SJCRH30 (cell line): ENCODE measurements at places on chromosomes 7 and 10.

- no peak for DNase-seq
These were observed 115.0 kb downstream of the SND1 start for GRCh38 chr7:127766831-127767459.

DNA sequence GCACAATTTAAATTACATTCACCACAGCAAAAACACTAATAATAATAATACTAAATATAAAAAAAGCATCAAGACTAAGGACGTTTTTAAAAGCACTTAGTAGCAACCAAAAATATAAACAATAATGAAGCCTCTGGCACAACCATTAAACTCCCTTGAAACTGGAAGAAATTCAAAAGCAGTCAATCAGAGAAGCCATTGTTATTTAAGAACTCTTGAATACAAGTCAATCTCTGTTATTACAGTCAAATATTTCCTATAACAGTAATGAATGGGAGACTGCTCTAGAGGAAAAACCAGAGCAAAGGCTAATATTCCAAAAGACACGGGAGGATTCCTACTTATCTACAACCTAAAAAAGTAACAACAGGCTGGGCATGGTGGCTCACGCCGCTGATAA is 164.2 kb downstream of the KMT2E start:
- no peak for DNase-seq

GRCh38 chr7:133664528-133664927 is 411.6 kb downstream of the EXOC4 start:
- no peak for DNase-seq

- no peak for DNase-seq
These were observed 119.0 kb downstream of the C7orf25 start for GRCh38 chr7:42792841-42793240.

- no peak for DNase-seq
These were observed 92.2 kb upstream of the ZPBP start for GRCh38 chr7:50185208-50185607.

DNA sequence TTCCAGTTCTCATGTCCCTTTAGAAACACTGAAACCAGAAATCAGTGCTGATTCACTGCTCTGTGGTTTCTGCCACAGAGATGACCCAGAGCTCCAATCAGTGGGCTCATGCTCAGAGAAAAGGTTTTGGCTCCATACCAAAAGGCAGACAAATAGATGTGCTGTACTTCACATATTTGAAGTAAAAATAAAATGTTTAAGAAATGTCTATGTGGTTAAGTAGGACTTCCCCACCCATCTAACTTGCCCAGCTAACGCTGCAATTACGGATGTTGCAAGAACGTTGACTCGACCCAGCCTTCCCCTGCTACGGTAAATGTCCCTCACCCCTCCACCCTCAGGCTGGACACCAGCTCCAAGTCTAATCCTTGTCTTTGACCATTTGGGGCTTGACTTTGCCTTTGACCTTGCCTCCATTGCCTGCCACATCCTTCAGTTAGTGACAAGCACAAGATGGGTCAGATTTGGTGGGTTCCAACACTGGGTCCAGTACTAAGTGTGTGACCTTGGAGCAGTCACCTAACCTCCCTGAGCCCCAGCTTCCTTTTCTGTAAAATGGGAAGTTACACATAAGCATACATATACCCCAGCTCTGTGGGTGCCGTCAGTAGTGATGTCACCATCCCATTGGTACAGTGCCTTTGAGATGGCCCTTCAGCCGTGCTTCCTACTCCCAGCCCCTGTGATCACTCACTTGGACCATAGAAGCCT is 95.8 kb downstream of the CHST15 start:
- DNase-seq = no peak

- DNase-seq = no peak
These were observed 64.4 kb upstream of the NME8 start for GRCh38 chr7:37784015-37784414.

- no peak for DNase-seq
These were observed 78.5 kb downstream of the APBB1IP start for GRCh38 chr10:26516540-26517101.

- no peak for DNase-seq
These were observed 104.6 kb upstream of the DNAJB12 start for GRCh38 chr10:72459301-72459700.
